ENCODE measurements at places on chromosomes 6 and 20.

GRCh38 chr6:38355519-38355918, 284.2 kb downstream of the BTBD9 start:
- DNase-seq = no peak

DNA sequence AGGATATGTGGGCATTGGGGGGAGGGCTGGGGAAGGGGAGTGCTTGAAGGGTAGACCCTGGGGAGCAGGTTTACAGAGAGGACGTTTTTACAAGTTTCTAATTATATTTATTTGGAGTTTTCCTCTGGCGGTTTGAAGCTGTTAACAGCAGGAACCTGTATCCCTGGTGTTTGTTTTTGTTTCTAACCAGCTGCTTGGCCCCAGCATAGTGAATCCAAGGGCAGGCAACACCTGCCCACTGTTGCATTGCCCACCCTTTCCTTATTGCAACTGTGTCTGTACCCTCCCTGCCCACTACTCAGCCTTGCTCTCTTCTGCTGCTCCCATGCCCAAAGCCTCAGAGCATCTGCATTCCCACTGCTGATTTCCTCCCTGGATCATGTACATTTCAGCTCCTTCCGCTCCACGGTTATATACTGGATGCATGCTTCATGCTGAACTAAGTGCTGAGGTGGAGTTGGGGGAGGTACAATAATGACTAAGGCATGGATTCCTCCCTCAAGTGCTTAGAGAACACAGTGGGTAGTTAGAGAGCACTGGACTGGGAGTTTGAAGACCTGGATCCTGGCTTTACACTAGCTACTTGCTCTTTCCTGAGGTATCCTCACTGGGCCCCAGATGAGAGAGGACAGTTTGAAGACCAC, 6.0 kb downstream of the SCUBE3 start:
- DNase-seq = no peak

DNA sequence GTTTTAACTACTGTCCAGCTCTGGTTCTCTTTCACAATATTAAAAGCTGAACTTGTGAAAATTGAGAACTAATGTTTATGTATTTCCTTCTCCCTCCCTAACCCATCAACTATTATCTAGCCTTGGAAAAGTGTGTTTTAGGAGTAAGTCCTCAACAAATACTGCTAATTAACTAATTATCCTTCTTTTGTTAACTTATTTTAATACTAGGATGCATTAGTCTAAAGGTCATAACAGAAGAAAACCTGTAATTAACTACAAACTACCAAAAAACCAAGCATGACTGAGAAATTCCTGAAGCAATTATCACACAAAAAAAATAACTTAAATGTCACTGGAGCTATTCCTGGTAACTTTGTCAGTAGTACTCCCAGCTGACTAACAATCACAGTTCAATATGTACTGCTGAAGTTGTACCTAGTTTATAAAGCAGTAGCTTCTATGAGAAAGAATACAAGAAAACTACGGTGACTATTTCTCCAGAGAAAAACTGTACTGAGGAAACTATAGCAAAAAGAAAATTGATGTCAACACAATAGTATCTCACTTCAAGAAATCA, 301.9 kb downstream of the LAMA2 start:
- no peak for DNase-seq

GRCh38 chr6:159981403-159982245, 12.7 kb downstream of the IGF2R start:
- DNase-seq = peak; percentile 48

- DNase-seq = no peak
Observed at GRCh38 chr6:47974106-47974505, 136.9 kb downstream of the PTCHD4 start.

DNA sequence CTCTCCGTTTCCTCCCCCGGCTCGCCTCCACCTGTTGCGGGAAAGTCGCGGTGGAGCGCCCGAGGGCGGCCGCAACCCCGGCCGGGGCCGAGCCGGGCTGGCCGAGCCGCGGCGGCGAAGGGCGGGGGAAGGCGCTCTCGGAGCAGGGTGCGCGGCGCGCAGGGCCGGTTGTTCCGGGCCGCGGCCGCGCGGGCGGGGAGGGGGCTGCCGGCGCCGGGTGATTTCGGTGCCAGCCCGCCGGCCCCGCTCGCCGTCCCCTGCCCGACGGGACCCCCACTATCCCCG, 235 bp downstream of the MAP7 start:
- no peak for DNase-seq

GRCh38 chr20:63439866-63440265, 32.6 kb downstream of the KCNQ2 start:
- DNase-seq = no peak

DNA sequence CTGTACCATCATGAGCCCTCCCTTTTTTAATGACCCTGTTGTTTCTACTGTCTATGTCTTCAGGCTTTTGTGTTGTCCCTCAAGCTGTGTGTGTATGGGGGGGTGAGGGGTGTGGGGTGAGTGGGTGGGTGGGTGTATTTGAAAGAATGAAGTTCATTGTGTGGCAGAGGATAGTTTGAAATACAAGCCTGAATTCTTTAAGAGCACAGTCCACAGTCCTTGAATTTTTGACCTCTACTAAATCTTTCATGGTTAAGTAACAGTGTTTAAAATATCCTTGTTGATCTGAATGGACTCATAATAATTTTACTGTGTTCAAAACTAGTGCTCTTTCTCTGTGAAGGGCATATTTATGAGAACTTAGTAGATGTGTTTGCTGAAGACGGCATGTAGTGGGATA, 10.0 kb downstream of the MRAP2 start:
- no peak for DNase-seq
